ENCODE measurements at places on chromosomes 16 and 17.

- no peak for DNase-seq
Observed at GRCh38 chr16:75296606-75297005, 45.2 kb upstream of the BCAR1 start.

DNA sequence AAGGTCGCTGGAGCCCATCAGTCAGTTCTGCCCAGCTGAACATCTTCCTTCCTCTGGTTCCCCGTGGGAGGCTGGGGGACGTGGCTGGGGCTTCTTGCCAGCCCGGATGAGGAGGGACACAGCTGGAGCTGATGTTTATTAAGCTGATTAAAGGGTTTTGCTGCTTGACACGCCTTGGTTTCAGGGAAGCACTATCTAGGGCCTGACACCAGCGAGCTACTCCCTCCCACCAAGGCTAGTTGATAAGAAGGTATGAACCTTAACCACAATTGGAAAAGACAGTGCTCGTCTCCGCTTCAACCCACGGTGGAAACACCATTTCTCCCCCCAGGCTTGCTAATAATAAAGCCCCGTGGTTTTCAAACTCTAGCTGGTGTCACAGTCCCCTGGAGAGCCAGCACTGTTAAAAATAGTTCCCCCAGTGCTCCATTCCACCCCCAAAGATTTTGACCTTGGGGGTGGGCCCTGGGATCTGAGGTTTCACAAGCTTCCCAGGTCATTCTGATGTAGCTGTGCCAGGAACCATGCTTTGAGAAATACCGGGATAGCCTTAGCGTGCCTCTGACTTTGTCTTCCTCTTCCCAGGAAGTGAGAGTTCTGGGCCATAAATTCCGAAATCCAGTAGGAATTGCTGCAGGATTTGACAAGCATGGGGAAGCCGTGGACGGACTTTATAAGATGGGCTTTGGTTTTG lies 5.5 kb downstream of the DHODH start:
- no peak for DNase-seq

DNA sequence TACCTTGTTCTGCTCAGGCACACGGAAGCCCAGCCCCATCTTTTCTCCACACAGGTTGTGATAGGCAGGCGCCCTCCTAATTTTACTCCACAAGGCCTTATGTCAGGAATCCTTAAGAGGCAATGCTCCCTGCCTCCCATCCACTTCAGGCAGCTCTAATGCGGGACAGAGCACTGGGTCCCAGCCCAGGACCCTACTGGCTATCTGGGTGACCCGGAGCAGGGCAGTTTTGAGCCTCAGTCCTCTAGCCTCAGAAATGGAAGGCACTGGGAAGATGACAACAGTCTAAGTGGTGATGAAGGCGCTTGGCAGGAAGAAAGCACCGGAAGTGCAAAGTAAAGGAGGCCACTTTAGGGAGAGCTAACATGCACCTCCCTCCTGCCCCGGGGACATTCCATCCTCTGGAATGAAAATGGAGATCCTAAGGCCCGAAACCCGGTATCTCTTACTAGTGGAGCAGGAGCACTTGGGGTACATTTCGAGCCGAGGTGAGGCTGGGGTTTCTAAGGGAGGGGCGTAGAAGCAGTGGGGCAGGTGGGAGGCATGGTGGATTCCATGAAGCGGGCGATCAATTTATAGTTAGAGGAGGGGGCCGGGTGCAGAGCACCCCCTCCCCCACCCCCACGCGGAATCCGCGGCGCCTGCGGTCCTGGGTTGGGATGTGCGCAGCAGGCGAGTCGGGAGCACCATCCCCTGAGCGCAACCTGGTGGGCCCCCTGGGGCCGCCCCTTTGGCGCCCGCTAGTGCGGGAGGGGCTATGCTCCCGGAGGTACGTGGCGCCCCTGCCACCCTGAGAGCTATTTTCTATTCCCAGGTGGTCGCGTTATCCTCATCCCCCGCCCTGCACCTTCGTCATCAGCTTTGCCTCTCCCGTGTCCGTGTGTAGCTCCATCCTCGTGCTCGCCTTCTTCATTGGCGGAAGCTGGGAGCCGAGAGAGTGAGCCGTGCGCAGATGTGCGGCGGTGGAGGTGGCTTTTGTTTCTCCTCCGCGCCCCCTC lies 4.9 kb downstream of the MT1F start:
- no peak for DNase-seq

GRCh38 chr17:57899391-57899790 lies 49.5 kb upstream of the MRPS23 start:
- no peak for DNase-seq

- DNase-seq: no peak
Observed at GRCh38 chr17:39064819-39065218, 86.6 kb downstream of the PLXDC1 start.

DNA sequence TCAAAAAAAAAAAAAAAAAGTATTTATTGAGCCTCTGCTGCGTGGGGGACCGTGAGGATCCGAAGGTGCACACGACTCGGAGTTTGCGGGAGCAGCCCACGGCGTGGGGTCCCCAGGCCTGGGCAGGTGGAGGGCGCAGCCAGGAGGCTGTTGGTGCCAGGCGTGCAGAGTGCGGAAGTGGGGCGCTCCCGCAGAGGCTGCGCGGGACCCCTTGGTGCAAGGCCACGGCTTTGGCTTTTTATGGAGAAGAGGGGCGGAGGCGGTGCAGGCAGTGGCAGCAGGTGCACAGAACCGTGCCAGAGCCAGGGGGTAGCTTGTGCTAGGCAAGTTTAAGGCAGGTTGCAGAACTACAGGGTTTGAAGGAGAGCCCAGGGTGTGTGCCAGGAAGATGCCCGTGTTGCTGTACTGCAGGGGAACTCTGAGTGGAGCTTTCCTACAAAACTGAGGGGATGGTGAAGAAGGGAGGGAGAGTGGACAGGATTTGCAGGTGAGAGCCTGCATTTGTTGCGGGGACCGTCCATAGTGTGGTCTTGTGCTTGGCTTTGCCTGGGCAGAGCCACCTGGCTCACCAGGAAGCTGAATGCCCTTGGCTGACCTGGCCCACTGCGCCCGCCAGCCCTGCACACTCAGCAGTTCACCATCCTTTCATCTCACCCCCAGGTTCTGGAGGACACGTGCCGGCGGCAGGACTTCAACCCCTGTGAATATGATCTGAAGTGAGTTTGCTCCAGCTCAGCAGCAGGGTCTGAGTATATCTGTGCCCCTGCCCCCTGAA lies 1.3 kb downstream of the ASPSCR1 start:
- no peak for DNase-seq

DNA sequence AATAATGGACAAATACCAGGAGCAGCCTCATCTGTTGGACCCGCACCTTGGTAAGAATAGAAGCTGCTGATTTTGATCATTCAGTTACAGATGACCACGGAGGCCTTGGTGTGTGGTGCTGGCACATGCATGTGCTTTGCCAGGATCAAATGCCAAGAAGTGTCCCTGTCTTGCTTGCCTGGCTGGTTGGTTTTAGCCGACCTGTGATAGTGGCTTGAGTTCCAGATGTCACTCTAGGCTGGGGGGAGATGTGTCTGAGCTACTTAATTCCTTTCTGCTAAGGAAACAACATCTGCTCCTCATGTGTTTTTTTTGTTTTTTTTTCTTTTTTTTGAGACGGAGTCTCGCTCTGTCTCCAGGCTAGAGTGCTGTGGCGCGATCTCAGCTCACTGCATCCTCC lies 4.3 kb downstream of the TBCD start:
- no peak for DNase-seq

GRCh38 chr16:60279061-60279665 lies 1545.0 kb upstream of the GOT2 start:
- no peak for DNase-seq

GRCh38 chr17:31845291-31845690 lies 13.8 kb downstream of the COPRS start:
- no peak for DNase-seq

DNA sequence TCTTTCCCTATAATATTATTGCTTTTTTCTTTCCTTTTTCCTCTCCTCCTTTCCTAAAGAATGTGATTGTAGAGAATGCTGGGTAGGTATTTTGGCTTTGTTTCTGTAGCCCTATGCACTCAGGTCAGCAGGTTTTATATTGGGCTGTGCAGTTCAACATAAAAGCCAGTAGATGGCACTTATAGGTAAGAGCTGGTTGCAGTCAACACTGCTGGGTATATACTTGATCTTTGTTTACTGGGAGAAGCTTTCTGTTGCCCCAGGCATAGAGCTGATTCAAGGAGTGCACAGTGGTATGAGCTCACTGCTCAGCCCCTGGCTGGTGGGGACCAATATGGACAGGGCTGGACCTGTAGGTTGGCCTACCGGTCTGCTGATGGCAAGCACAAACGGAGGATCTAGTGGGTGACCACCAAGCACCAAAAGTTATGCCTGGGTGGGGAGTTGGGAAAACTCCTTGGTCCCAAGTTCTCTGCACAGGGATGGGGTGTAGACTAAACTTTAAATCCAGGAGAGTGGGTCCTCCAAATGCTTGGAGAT lies 378.9 kb downstream of the PMP22 start:
- no peak for DNase-seq

GRCh38 chr16:57341062-57341440 lies 17.5 kb upstream of the CCL22 start:
- DNase-seq: no peak

- DNase-seq: no peak
Observed at GRCh38 chr16:87582216-87582965, 19.9 kb upstream of the JPH3 start.

DNA sequence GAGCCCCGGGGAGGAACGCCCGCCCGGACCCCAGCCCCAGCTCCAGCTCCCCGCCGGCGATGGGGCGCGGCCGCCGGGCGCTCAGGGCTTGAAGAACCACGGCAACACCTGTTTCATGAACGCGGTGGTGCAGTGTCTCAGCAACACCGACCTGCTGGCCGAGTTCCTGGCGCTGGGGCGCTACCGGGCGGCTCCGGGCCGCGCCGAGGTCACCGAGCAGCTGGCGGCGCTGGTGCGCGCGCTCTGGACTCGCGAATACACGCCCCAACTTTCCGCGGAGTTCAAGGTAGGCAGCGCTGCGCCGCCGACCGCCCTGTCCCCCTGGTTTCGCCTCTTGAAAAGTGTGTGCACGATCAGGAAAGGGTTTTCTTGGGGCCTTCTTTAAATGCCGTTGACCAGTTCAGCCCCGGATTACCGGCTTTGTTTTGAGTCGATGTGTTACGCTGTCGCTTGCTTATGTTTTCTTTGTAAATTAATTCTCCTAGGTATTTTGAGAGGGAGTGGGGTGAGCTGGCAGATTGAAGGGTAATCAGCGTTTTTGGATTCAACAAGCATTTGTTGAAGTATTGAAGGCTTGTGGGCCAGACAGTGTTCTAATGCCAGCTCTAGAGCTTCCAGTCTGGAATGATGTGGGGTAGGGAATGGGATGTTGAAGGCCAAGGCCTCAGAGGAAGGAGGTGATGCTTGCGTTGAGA lies 681 bp downstream of the USP43 start:
- no peak for DNase-seq

DNA sequence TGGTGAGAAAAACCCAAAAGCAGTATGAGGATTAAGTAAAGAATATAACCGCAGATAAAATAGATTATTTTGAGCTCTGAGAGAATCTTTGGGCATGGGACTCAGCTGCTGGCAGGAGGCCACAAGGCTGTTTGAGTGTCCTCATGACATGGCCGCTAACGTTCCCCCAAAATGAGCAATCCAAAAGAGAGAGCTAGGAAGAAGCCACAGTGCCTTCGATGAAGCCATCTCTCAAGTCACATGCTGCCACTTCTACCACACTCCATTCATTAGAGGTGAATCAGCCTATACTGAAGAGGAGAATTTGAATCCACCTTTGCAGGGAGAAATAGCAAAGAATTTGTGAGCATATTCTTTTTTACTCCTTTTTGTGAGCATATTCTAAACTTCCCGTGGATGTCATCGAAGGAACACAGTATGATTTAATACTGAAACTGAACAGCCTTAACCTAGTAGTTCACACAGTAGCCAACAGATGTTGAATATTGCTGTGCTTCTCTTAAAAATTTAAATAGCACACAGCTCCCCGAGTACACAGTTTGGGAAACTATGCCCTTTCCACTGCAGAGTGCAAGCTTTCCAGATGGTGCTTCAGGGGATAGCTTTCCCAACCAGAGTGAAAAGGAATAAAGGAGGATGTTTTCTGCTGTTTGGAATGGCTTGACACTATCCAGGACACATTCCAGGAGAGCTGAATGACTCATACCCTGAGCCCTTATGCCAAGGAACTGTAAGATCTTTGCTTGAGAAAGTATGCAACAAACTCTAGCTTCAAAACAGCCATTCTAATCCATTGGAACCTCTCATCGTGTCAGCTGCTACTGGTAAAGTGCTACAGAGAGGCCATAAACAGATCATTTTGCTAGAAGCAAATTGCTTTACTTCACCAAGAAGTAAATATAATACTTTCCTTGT lies 33.9 kb downstream of the ANKFY1 start:
- DNase-seq: no peak

DNA sequence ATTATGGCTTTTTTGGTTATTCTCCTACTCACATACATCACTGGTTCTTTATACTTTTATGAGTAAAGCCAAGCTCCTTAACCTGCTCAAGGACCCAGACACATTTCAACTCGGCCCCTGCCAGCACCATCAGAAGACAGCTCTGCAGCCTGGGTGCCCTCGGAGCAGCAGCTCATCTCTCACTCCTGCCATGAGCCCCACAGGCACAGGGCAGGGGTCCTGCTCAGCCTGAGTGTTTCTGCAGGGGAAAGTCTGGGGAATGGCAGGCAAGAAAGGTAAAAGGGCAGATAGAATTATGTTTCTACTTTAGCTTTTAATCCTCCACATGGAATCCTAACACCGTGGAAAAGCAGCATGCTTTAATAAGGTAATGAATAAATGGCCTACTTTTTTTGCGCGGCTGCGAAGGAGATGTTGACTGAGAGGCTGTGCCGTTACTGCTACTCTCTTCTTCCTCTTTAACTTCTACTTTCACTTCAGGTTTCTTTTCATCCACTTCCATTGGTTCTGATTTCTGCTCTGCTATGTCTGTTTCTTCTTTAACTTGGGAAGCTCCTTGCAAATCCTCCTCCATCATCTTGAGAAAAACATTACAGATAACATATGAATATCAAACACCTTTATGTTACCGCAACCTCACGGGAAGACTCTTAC lies 50.1 kb upstream of the TRAP1 start:
- DNase-seq: no peak

GRCh38 chr16:66408163-66409048 lies 18.7 kb upstream of the BEAN1 start:
- DNase-seq: no peak

DNA sequence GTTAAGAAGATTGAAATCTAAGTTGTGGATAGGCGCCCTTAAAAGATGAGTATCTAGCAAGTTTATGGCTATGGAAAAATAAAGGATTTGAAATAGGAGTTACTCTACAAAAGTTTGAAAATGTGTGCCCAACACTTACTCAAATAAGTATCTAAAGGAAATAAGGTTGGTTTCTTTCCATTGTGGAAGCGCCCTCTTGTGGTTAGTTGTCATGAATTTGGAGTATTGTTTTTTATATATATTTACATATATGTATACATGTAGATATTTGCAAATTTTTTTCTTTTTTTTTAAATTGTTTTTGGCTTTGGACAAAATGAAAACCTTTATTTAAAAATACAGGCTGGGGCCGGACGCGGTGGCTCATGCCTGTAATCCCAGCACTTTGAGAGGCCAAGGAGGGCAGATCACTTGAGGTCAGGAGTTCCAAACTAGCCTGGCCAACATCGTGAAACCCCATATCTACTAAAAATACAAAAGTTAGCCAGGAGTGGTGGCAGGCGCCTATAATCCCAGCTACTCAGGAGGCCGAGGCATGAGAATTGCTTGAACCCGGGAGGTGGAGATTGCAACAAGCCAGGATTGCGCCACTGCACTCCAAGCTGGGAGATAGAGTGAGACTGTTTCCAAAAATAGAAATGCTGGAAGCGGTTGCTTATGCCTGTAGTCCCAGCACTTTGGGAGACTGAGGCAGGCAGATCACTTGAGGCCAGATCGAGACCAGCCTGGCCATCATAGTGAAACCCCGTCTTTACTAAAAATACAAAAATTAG lies 24.0 kb upstream of the VPS4A start:
- DNase-seq: no peak
